ENCODE measurements at places on chromosomes 13 and 19.
A peak's percentile ranks its signal among the peaks of the same experiment; 100 is the strongest.

DNA sequence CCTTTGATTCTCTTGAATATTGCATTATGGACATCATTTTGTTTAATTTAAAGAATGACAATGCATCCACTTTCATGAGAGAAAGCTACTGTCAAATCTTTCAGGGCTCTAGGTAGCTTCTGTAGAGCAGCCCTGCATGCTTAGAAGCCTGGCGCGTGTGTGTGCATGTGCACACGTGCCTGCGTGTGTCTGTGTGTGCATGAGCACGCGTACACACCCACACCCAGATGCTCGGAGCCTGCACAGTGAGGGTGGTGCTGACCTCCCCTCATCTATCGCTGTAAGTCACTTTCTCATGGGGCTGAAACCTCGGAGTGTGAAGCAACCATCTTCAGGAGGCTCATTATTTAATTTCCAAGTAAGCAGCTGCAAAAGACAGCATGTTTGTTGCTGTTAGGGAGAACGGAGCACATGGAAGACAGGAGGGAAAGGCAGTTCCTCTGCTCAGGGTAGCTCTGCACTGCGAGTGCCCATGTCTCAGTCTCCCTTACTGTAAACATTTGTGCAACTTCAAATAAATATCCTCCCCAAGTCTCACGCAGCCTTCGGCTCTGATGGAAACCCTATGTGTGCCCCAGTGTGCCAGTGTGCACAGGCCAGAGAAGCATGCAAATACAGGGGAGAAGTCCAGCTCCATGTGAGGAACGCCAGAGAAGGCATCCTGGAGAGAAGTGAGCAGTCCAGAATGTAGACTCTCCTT lies 22.8 kb downstream of the TSHZ3 start:
- H3K27me3 ChIP-seq: no peaks in the 10 kb centered on the region
- H3K4me3 ChIP-seq: no peak overlapping the region
- H3K27ac ChIP-seq: peak overlapping the region; percentile 58
- H3K36me3 ChIP-seq: no peaks in the 10 kb centered on the region

DNA sequence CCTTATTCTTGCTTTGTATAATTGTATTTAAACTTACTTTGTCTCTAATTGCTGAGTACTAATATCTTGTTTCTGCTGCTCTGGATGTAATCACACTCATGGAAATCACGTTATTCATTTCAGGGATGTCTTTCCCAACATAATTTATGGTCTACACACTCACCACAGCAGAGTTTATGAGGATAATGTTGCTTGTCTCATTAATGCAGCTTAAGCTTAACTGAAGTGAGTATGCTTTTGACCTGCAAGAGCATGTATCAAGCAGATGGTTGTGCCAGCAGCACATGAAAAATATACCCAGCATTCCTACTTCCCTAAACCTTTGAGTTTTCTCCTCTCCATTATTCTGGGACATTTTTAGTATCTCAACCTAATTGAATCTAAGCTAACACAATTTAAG lies 1080.9 kb downstream of the SLITRK5 start:
- no peak overlapping the region for H3K4me3 ChIP-seq
- H3K36me3 ChIP-seq: no peaks in the 10 kb centered on the region
- H3K4me1 ChIP-seq: no peaks in the 10 kb centered on the region

- H3K4me1 ChIP-seq: no peaks in the 10 kb centered on the region
- H3K27me3 ChIP-seq: no peaks in the 10 kb centered on the region
- no peak for DNase-seq
- 0 out of 2 replicates have a peak overlapping the region, but pooled peaks have one; percentile 82 for H3K27ac ChIP-seq
- H3K4me3 ChIP-seq: no peak overlapping the region
These were observed 8.9 kb downstream of the GRTP1 start for GRCh38 chr13:113354831-113355610.

DNA sequence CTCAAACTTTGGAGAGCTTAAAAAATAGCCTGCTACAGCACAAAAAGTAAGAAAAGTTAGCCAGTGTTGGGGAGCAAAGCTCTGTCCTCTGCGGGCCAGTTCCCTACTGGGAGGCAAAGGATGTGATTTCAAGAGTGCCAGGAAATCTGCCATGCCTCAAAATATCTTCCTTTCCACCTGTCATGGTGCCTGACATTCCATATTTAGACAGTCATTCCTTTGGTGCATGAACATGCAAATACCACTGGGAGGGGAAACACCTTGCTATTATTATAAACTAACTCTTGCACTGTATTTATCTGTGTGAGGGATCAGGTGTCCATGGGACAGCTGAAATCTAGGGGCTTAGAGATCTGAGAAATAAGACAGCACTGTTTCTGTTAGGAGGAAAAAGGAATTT lies 10.3 kb downstream of the FREM2 start:
- peaks cover 30% of the 10 kb centered on the region for H3K4me1 ChIP-seq
- DNase-seq: no peak
- H3K36me3 ChIP-seq: peaks cover 6% of the 10 kb centered on the region
- no peak overlapping the region for H3K27ac ChIP-seq

DNA sequence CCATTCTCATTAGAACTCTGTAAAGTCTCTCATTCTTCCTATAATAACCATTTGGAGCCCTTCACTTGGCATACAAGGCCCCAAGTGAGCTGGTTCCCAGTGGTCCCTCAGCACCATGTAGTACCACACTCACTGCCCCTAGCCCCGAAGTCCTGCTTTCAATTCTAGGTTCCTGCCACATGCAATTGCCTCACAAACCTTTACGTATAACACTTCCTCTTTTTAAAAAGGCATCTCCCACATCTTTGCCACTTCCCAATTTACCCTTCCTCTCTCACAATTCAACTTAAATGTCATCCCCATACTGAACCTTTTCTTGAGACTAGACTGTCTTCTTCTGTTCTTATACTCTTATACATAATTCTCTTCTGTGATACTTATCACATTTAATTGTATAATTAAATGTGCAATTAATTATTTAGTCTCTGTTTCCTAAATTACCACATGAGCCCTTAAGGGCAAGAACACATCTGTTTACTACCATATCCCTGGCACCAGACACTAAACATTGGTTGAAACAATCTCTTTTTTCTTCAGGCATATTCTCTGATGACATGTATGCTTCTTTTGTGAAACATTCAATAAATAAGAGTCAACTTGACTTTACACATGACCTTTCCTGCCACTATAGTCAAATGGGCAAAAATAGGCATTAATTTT lies 304.0 kb downstream of the SPRY2 start:
- H3K27me3 ChIP-seq: no peaks in the 10 kb centered on the region
- H3K27ac ChIP-seq: no peak overlapping the region
- no peaks in the 10 kb centered on the region for H3K36me3 ChIP-seq
- no peak for DNase-seq

GRCh38 chr19:49438261-49438660 lies 3.1 kb downstream of the SLC17A7 start:
- H3K36me3 ChIP-seq: no peaks in the 10 kb centered on the region
- DNase-seq: no peak
- H3K4me3 ChIP-seq: no peak overlapping the region
- peaks cover 37% of the 10 kb centered on the region for H3K4me1 ChIP-seq
- peaks cover 91% of the 10 kb centered on the region for H3K27me3 ChIP-seq
